CD4-positive, alpha-beta T cell treated with Interferon alpha-2 for 1 hour (primary cell): ENCODE measurements at places on chromosomes 3 and 15.

DNA sequence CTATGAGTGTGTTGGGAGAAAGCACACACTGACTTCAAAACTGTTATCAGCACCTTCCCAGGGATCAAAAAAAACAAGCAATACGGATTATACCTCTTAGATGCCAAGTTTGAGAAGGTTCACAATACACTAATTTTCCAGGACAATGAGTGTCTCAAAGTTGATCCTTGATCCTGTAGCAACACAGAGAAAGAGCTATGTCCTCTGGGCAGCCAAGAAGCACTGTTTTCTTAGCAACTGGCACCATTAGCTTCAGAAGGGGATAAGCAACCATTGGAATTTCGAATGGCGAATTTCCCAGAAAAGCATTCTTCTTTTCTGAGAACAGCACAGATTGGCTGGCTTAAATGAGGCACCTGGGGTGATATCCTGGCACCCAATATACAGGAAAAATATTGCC, 270.3 kb upstream of the RORA start:
- DNase-seq: no peak

DNA sequence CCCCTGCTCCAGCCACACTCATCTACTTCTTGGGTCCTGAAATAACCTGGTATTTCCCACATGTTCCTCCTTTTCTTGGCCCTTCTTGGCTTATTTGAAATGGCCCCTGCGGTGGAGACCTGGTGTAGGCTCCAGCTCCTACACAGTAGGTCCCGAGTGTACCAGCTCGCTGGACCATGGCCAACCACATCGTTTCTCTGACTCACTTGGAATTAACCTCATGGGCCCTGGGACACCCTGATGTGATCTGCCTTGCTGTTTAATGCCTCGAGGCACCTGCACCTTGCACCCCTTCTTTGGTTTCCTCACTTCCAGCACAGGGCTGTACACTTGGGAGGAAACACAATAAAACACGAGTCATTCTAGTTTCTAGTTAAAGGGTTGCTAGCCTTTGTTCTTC, 60.3 kb downstream of the FEM1B start:
- no peak for DNase-seq

DNA sequence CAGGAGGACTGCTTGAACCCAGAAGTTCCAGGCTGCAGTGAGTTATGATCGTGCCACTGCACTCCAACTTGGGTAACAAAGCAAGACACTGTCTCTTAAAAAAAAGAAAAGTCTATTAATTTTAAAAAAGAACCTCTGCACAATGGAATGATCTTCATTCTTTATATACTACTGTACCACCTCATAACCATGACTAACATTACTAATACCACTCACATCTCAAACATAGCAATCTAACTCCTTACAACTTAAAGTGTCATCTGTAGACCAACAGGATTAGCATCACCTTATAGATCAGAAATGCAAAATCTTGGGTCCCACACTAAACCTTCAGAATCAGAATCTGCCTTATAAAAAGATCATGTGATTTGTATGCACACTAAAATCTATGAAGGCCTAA, 48.8 kb upstream of the MAP4 start:
- no peak for DNase-seq

- DNase-seq: no peak
Measured at GRCh38 chr3:185778094-185778493, 46.7 kb downstream of the IGF2BP2 start.

DNA sequence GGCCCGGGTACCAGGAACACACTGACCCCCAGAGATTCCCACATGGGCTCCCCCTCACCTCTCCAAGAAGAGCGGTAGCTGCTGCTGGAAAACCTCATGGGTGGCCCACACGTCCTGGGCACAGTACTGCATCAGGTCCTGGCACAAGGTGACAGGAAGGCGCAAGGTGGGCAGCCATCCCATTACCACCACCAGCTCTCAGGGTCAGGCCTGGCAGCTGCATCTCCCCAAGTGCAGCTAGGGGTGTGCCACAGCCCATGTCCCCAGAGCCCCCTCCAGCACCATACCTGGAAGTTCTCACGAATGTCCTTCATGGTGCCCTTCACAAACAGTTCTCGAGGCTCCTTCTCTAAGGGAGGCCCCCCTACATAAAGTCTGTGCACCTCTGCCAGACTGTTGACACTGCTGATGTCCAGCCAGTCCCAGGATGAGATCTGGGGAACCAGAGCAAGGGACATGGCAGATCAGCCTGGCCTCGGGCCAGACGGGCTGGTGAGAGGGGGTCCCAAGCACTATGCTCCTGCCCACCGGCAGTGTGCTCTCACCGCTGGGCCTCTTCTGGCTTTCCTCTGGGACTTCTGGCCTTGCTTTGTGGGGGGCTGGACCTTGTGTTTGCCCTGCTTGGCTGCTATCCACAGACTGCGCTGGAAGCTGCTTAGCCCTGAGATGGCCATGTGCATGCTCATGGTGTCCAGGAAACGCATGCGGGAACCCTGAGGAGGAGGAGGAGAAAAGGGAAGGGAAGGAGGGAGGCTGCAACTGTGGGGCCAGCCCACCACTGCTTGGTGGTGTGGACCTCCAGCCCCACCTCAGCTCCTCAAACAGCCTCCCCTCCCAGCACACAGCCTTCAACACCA, 6.0 kb downstream of the POLG start:
- DNase-seq: no peak

DNA sequence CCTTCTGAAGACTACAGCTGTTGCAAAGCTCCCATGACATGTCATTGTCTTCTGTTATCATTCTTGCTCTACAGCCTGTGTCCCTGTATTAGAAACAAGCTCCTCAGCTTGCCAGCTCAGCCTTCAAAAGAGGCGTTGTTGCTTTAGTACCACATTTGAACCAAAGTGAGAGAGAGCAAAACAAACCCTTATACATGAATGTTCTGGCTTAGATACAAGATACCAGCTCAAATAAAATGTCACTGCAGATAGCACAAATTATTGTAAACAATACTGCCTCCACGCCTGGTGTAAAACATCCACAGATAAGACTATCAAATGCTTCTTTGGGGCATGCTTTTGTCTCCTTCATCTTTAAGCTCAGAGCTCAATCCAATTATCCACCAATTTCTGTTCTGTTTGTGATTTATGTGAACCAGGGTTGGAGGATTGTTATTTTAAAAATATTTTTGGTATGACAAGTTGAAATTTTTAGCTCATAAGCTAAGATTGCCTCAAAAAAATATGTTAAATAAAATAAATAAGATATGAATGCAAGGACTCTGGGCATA, 403.6 kb upstream of the CDIN1 start:
- no peak for DNase-seq

DNA sequence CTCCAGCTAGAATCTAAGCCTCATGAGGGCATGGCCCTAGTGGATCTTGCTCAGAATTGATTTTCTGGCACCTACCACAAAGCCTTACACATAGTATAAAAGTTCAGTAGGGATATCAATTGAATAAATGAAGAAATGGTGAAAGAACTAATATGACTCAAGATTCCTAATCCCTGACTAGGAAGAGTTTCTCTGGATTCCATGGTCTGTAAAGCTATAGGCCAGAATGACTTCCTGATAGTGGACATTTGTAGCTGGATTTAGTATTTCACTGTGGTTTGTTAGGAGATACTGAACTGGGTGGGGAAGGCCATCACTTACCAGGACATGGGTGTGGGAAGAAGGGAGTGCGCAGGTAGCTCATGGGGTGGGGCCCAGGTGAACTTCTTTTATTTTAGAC, 168.9 kb downstream of the RAP2B start:
- no peak for DNase-seq

DNA sequence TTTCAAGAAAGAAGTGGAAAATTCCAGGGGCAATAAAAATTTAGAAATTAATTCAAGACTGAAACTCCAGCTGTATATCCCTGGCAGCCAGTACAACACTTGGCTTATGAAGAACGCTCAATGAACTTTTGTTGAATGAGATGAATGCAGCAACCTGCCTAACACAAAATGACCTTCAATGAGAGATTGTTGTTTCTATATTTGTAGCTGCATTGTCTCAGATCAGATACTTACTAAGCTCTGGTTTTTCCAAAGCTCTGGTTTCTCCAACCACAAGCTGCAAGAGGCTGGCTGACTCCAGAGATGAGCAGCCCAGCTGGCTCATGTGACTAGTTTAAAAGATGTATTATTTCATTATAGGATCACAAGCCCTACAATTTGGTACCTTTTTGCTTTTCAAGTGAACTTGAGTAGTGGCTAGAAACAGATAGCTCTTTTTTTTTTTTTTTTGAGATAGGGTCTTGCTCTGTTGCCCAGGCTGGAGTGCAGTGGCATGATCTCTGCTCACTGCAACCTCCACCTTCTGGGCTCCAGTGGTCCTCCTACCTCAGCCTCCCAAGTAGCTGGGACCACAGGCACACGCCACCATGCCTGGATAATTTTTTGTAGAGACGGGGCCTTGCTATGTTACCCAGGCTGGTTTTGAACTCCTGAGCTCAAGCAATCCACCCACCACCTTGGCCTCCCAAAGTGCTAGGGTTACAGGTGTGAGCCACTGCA, 57.4 kb downstream of the UMPS start:
- no peak for DNase-seq

DNA sequence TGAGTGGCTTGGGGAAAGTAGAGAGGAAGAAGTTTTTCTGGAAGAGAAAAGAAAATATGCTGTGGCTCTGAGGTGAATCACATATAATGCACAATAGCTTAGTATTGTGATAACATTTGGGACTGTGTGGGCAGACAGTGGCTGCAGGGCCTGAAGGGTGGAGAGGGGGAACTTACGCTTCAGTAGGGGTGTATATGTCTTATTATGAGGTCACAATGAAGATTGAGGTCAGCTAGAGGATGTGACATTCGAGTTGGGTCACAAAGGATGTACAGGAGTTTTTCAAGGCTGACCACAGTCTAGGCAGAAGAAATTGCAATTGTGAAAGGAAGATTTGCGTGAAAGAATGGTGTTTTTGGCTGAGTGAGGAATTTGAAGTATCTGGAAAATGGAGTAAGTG, 414.8 kb downstream of the LPP start:
- peak; percentile 12 for DNase-seq

DNA sequence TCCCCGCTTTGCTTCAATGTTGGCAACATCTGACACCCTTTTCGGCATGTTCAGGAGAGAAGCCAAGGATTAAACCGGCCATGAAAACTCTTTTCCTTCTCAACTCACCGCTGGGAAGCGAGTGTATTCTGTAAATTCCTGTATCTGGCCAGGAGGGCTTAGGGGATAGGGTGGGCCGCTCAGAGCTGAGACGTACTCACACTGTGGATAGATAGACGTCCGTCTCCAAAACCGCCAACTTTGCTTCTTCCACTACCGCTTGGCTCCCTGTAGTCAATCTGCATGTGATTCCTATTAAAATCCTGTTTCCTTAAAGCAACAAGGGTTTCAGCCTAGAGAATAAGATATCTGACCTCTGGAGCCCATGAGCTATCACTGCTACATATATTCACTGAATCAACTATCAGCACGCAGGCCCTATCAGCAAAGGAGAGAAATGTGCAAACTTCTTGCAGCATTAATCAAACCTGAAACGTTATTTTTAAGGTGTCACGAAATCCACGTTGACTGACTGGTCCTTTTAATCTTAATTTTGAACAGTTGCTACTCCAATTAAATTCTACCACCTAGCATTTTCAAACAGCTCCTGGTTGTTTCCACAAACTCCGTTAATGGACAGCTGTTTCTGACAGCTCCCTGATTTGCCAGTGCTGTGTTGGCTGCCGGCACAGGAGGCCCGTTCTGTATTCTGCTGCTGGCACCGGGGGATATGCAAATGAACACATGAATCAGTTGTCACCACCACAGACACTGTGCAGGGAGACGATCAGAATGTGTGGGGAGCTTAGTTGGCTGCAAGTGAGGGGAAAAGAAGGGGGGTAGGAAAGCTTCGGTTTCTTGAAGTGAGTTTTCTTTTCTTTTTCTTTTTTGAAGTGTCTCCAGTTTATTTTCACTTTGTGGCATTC, 438.9 kb upstream of the ARRDC4 start:
- DNase-seq: no peak

- no peak for DNase-seq
Measured at GRCh38 chr3:67976663-67977062, 322.3 kb upstream of the SUCLG2 start.

DNA sequence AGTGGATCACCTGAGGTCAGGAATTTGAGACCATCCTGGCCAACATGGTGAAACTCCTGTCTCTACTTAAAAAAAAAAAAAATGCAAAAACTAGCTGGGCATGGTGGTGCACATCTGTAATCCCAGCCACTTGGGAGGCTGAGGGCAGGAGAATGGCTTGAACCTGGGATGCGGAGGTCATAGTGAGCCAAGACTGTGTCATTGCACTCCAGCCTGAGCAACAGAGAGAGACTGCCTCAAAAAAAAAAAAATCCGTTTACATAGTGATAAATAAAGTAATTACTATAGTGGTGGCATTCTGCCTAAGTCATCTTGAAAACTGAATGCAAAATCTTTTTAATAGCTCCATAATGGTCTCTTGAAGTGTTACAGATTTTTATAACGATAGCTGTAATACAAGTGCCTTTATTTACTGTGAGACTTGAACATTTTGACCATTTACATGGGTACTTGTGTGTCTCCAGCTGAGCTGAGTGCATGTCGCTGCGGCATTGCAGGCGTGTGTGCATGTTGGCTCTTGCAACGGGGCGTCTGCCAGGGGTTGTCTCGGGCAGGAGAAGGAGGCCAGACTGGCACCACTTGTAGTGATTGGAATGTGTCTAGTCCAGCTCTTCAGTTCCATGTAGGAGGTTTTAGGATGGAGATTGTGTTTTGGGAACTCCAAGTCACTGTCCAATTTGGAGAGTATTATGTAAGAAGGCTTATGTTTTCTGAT, 111.9 kb downstream of the IGF1R start:
- DNase-seq: no peak

DNA sequence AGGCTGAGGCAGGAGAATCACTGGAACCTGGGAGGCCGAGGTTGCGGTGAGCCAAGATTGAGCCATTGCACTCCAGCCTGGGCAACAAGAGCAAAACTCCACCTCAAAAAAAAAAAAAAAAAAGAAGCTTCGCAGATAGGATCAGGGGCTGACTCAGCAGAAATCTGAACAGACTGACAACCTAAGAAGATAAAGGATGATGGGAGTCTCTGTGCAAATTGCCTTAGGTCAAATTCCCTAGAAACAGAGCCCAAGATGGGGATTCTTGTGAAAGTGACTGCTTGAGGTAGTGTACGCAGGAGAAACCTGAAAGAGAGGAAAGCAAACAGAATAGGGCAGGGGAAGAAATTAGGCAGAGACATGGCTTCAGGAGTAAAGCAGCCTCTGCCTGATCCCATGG, 160.8 kb upstream of the LRIG1 start:
- DNase-seq: no peak

DNA sequence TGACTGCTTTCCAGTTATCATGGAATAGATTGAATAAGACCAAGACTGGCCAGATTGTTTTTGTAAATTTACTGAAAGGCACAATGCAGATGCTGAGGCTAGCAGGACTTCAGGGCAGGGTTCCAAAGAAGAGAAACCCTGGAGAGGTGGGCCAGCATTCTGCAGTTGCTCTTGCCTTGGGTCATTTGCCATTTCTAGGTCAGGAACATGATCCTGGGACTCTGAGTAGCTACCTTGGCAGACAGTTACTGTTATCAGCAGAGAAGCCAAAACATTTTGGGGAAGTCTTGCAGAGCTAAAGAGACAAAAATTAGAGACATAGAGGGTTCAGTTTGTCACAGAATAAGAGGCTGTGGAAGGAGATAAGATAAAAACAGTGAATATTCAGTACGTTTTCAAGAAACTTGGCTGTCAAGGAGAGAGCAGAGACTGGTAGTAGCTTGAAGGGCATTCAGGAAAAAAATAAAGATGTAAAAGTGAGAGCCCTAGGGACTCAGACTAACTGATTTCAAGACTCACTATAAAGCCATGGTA, 46.8 kb upstream of the MYRIP start:
- DNase-seq: no peak
